ENCODE measurements at places on chromosomes 6 and 20.

DNA sequence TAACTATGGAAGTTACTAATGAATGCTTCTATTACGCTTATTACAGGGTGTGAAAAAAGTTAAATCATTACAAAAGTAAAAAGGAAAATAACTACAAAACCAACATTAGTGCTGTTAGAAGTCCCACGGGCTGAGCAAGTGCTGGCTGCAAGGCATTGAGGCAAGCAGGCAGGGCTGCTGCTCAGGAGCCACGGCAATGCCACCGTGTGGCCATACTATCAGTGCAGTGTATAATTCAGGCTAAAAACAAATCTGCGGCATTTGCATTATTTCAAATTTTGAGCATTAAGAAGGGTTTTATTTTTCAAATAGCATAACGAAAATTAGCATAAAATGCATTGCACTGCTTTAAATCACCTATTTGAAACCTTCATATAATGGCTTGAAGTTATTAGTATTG, 17.1 kb downstream of the IFNGR1 start:
- DNase-seq: no peak

GRCh38 chr6:113597231-113597583, 259.9 kb upstream of the MARCKS start:
- no peak for DNase-seq

DNA sequence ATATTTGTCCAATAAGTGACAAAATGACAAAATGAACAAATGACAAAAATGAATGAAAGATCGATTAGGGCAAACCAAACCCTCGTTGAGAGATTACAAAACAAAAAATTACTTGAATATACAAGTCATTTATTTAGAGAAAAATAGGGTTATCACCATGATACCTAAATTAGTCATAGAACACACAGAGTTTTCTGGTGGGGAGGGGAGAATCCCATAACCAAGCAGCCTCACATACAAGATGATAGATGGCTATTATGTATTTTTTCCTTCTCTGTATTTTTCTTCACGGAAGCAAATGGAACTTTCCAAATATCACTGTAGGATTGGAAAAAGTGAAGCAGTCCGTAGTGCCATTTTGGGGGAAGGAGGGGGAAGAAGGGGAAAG, 28.5 kb upstream of the BMP6 start:
- DNase-seq: no peak

DNA sequence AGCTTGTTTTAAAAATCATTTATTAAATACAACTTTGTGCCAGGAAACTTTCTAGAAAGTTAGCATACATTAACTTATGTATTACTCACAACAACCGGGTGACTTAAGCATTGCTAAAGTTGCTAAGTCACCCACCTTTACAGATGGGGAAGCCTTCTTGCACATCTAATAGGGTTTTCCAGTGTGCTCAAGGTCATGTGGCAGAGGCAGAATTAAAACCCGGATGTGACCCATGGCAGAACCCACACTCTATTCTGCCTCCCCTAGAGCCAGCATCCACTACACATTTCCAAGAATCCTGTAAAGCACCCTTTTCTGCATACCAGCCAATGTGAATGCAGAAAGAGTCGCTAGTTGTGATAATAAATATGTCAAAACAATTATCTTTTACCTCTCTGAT, 13.4 kb downstream of the LINC00237 start:
- no peak for DNase-seq

DNA sequence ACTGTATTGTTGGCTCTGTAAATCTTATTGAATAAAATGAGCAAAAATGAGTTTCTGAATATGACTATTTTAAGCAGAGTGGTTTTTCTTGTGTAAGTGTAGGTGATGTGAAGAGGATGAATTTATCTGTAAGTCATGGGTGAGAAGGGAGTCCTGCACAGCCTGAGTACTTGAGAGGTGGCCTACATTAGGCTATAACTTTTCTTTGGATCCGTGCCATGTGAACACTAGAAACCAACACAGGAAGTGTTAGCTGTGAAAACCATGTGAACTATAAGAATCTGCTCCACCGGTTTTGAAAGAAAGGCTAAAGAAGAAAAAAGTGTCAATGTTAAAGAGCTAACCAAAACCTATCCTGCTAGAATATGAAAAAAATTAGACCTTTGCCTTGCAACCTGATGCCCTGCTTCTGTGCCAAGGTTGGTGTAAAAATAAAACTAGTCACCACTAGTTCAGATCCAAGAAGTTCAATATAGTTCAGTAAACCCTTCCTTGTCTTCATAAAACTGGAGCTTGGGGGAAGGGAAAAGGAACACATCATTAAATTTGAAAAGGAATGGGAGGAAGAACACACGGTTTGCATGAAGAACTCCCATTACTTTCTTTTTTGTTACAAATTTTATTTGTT, 21.3 kb downstream of the PLCB1 start:
- no peak for DNase-seq

- no peak for DNase-seq
Observed at GRCh38 chr20:21509597-21510371, 4.1 kb downstream of the NKX2-2 start.

All from stimulated activated CD4-positive, alpha-beta T cell treated with anti-CD3 and anti-CD28 coated beads, Interleukin-4, amount 100 ng/mL, for 1 hour (primary cell).